ENCODE measurements at places on chromosomes 5 and 9. TPM values are rescaled to one million over a fixed set of nuclear protein-coding genes. Genes with fewer than 3 reads are reported as not detected.

The PCDHGB4 gene
- 4.0 TPM for total RNA-seq

The TMEM252 gene
- total RNA-seq: not detected

The ENTPD2 gene
- not detected for total RNA-seq

The HAVCR2 gene
- total RNA-seq: 0.17 TPM

The SV2C gene
- total RNA-seq: not detected

The PDLIM4 gene
- total RNA-seq: 59.6 TPM

The BASP1 gene
- total RNA-seq: 196 TPM

The PIP5K1B gene
- total RNA-seq: not detected

The RIMOC1 gene
- total RNA-seq: 9.7 TPM

The RMRP gene
- total RNA-seq: 46,048 TPM

The SPATA31D4 gene
- total RNA-seq: not detected

The ZFP2 gene
- total RNA-seq: 0.67 TPM

The CSF1R gene
- total RNA-seq: not detected

The RCL1 gene
- total RNA-seq: 12.9 TPM

The ADGRD2 gene
- total RNA-seq: not detected

The PGM5 gene
- 0.34 TPM for total RNA-seq

The ADAMTS13 gene
- total RNA-seq: 1.2 TPM

The IL5 gene
- total RNA-seq: not detected

The SARDH gene
- total RNA-seq: 6.2 TPM

The PCDHA10 gene
- not detected for total RNA-seq

The DRD1 gene
- total RNA-seq: not detected

The ORM2 gene
- not detected for total RNA-seq

The CCDC187 gene
- not detected for total RNA-seq

The CER1 gene
- not detected for total RNA-seq

The OGN gene
- 0.17 TPM for total RNA-seq

The TRIM7 gene
- 7.6 TPM for total RNA-seq

The ZFP37 gene
- 1.5 TPM for total RNA-seq

The ANGPTL2 gene
- 4.6 TPM for total RNA-seq
